ENCODE measurements at places on chromosomes 6 and 20. TPM values are rescaled to one million over a fixed set of nuclear protein-coding genes. Genes with fewer than 3 reads are reported as not detected.

CNR1 gene
- total RNA-seq: 0.84 TPM

CPXM1 gene
- 10.6 TPM for total RNA-seq

FAM217B gene
- total RNA-seq: 20.6 TPM

- H3K27ac ChIP-seq: no peak overlapping the region
- peak; percentile 61 for DNase-seq
- H3K4me1 ChIP-seq: no peaks in the 10 kb centered on the region
These were observed 32.7 kb upstream of the FAM83B start for GRCh38 chr6:54813892-54814291.

DNA sequence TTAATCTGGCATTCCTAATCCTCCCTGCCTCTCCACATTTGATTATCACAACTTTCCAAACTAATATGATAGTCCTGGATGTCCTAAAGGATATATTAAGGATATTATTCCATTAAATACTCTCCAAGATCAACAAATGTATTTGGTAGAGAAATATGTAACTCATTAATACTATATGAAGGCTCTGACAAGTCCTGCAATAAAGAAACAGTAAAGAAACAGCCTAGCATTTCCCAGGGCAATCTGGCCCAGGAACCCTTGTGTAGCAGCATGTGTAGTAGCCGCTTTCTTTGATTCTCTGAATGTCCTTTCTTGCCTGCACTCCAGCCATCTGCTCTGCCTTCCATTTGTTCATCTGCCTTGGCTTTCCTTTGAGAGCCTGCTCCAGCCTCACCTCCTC, 23.7 kb downstream of the TRAM2 start:
- DNase-seq: no peak
- no peaks in the 10 kb centered on the region for H3K27me3 ChIP-seq
- H3K27ac ChIP-seq: peak overlapping the region; percentile 86
- H3K4me1 ChIP-seq: peaks cover 77% of the 10 kb centered on the region
- H3K36me3 ChIP-seq: peaks cover 5% of the 10 kb centered on the region
